ENCODE measurements at places on chromosomes 16 and 17. TPM values are rescaled to one million over a fixed set of nuclear protein-coding genes. Genes with fewer than 3 reads are reported as not detected.

Gene STARD3
- total RNA-seq, result 57.0 TPM

DNA sequence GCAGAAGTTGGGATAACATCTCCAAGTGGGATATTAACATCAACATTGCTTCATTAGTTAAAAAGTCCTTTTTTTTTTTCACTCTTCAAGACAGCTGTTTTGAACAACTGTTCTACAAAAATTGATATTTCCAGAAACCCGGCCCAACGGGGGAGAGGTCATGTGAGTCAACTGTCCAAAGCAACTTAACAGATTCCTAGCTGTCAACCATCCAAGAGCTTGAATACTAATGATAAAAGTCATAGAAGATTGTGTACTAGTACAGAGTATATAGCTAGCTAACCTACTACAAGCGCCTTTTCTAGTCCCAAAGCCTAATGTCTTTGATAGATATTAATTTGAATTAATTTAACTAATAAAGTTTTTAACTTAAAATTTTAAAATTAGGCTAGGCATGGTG is 172.0 kb downstream of the CYB561 start:
- peaks cover 14% of the 10 kb centered on the region for H3K4me1 ChIP-seq
- H3K27ac ChIP-seq, result no peak overlapping the region
- no peak overlapping the region for H3K4me3 ChIP-seq
- no peaks in the 10 kb centered on the region for H3K36me3 ChIP-seq
- no peak for DNase-seq

DNA sequence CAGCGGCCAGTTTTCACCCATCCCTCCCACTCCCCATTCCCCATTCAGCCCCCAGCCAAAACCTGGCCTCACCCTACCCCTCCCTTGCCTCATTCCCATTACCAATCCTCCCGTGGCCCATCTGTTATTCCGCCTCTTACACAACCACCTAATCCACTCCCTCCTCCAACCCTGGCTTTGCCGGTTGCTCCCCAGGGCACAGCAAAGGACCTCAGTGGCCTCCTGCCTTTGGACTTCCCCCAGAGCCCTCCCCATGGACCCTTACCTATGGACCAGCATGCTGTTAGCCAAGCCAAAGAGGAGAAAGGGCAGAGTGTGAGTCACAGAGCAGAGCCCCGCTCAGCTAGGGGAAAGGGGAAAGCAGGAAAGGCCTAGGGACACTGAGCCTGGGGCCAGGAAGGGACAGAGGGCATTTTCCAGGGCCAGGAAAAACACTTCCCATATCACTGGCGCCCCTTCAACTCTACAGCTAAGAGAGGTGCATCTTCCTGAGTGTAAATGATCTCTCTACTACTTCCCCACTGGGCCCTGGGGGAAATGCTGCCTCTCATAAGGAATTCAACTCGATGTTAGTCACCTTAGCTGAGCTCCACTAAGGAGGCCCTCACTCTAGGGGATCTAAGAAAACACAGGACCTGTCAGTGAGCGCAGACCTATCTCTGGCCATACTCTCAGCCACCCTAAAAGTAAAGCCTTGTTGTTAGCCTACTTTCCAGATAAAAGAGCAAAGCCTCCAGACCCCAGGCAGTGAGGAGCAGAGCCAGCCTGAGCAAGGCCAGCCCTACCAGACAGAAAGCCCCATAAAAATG is 10.6 kb downstream of the PEMT start:
- peak overlapping the region; percentile 78 for H3K27ac ChIP-seq
- no peak overlapping the region for H3K4me3 ChIP-seq
- no peaks in the 10 kb centered on the region for H3K36me3 ChIP-seq
- no peaks in the 10 kb centered on the region for H3K27me3 ChIP-seq

DNA sequence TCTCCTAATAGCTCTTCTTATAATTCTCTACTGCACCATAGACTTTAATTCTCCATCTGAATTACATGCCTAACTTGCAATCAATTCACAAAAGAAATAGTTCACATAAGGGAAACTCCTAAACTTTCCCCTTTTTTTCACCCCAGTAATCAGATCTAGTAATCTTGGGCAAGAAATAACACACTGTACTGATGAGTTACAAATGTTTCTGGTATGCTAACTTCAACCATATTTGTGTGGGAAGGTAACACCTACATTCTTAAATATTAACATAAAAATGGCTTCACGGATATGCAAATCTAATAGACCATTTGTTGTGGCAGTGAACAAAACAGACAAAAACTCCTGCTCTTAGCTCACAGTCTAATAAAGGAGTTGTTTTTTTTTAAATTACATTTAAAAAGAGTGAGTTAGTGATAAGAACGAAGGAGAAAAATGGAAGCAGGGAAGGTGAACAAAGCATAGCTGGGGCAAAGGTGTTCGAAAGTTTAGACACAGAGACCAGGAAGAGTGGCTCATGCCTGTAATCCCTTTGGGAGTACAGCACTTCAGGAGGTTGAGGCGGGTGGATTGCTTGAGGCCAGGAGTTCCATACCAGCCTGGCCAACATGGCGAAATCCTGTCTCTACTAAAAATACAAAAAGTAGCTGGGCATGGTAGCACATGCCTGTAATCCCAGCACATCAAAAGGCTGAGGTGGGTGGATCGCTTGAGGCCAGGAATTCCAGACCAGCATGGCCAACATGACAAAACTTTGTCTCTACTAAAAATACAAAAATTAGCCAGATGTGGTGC is 34.8 kb downstream of the CMTM3 start:
- H3K36me3 ChIP-seq, result peaks cover 5% of the 10 kb centered on the region
- H3K4me1 ChIP-seq, result peaks cover 19% of the 10 kb centered on the region
- no peak overlapping the region for H3K4me3 ChIP-seq
- H3K27me3 ChIP-seq, result no peaks in the 10 kb centered on the region
- no peak for DNase-seq
- H3K27ac ChIP-seq, result peak overlapping the region; percentile 2

GRCh38 chr17:56319531-56319930 is 166.3 kb downstream of the ANKFN1 start:
- no peak overlapping the region for H3K27ac ChIP-seq
- DNase-seq, result no peak
- peaks cover 36% of the 10 kb centered on the region for H3K27me3 ChIP-seq
- no peaks in the 10 kb centered on the region for H3K36me3 ChIP-seq
- no peak overlapping the region for H3K4me3 ChIP-seq

DNA sequence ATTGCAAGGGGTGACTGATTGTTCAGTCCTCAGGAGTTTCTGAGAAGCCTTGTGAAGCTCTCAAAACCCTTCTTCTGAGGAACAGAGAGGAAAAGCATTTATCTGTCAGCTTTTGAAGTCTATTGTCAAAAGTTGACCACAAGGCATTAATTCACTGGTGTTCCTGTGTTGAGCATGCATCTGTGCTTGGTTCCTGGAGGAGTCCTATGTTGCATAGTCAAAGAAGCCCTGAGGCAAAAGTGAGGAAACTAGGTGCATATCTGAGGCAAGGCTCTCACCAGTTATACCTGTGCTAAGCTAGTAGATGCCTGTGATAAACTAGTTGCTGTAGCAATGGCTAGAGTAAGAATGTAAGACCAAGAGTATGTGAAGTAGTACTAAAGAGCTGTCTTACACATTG is 1.8 kb upstream of the HEATR6 start:
- no peak overlapping the region for H3K27ac ChIP-seq
- H3K4me3 ChIP-seq, result no peak overlapping the region
- no peak for DNase-seq
- peaks cover 3% of the 10 kb centered on the region for H3K27me3 ChIP-seq

- DNase-seq, result no peak
- H3K4me1 ChIP-seq, result no peaks in the 10 kb centered on the region
- H3K4me3 ChIP-seq, result no peak overlapping the region
- no peak overlapping the region for H3K27ac ChIP-seq
- H3K36me3 ChIP-seq, result no peaks in the 10 kb centered on the region
Observed at GRCh38 chr16:5444189-5444588, 346.6 kb upstream of the EEF2KMT start.

DNA sequence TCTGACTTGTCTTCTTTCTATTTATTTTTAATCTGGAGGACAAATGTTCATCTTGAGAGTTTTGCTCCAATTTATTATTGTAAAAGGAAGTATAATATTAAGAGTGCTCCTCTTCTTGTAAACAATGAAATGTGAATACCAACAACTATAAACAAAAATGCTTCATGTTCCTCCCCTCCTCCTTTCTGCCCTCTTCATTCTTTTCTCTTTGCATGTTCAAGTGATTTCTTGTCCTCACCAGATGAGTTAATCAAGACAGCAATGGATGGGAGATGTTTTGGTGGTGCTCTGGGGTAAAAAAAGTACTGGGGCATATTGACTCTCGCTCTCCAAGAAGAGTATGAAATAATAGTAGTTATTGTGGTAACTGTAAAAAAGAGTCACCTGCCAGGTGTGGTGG is 24.3 kb downstream of the ITGB3 start:
- peaks cover 6% of the 10 kb centered on the region for H3K27me3 ChIP-seq
- no peak for DNase-seq

Gene FOXJ1
- 18.6 TPM for total RNA-seq

- H3K27ac ChIP-seq, result no peak overlapping the region
- DNase-seq, result no peak
- H3K4me1 ChIP-seq, result peaks cover 9% of the 10 kb centered on the region
- no peaks in the 10 kb centered on the region for H3K27me3 ChIP-seq
- H3K36me3 ChIP-seq, result peaks cover 2% of the 10 kb centered on the region
Observed at GRCh38 chr17:16463358-16464302, 28.4 kb downstream of the LRRC75A start.

Gene MAP2K6
- total RNA-seq, result 44.3 TPM

Gene CDH15
- total RNA-seq, result not detected

Gene NEUROD2
- not detected for total RNA-seq

DNA sequence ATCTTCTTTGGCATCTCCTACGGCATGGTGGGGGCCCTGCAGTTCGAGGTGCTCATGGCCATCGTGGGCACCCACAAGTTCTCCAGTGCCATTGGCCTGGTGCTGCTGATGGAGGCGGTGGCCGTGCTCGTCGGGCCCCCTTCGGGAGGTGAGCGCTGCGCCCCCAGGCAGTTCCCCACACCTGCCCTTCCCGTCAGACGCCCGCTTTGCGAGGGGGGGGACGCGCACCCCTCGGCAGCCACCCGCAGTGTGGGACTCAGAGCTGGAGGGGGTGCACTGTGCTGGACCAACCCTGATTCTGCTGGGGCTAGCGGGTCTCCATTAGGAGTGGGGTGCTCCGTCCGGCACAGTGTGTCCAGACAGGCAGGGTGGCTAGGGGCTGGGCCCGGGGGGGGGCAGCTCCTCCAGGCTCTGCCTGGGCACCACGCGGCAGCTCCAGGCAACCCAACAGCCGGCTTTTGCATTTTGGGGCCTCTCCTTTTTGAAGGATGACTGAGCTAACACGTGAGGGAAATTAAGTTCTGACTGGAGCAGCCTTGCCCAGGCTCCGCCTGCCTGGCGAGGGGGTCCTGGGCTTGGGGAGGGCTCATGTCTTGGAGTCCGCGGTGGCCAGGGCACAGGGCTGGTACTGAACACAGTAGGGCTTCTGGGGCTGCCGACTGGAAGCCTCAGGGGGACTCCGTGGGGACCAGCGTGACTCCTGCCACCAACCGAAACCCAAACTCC is 9.1 kb downstream of the SLC16A3 start:
- no peaks in the 10 kb centered on the region for H3K27me3 ChIP-seq
- peaks cover 6% of the 10 kb centered on the region for H3K36me3 ChIP-seq
- H3K27ac ChIP-seq, result no peak overlapping the region
- DNase-seq, result no peak
- no peak overlapping the region for H3K4me3 ChIP-seq

Gene CD300LG
- total RNA-seq, result not detected

- no peak for DNase-seq
- H3K27me3 ChIP-seq, result peaks cover 32% of the 10 kb centered on the region
- H3K27ac ChIP-seq, result no peak overlapping the region
- no peaks in the 10 kb centered on the region for H3K36me3 ChIP-seq
Observed at GRCh38 chr16:55938126-55938525, 63.0 kb upstream of the CES5A start.

Gene SSTR5
- 1.4 TPM for total RNA-seq

- H3K27me3 ChIP-seq, result peaks cover 4% of the 10 kb centered on the region
- H3K36me3 ChIP-seq, result no peaks in the 10 kb centered on the region
- H3K27ac ChIP-seq, result peak overlapping the region; percentile 97
- peaks cover 28% of the 10 kb centered on the region for H3K4me1 ChIP-seq
- H3K4me3 ChIP-seq, result no peak overlapping the region
Observed at GRCh38 chr17:78364436-78365281, 4.8 kb upstream of the SOCS3 start.

DNA sequence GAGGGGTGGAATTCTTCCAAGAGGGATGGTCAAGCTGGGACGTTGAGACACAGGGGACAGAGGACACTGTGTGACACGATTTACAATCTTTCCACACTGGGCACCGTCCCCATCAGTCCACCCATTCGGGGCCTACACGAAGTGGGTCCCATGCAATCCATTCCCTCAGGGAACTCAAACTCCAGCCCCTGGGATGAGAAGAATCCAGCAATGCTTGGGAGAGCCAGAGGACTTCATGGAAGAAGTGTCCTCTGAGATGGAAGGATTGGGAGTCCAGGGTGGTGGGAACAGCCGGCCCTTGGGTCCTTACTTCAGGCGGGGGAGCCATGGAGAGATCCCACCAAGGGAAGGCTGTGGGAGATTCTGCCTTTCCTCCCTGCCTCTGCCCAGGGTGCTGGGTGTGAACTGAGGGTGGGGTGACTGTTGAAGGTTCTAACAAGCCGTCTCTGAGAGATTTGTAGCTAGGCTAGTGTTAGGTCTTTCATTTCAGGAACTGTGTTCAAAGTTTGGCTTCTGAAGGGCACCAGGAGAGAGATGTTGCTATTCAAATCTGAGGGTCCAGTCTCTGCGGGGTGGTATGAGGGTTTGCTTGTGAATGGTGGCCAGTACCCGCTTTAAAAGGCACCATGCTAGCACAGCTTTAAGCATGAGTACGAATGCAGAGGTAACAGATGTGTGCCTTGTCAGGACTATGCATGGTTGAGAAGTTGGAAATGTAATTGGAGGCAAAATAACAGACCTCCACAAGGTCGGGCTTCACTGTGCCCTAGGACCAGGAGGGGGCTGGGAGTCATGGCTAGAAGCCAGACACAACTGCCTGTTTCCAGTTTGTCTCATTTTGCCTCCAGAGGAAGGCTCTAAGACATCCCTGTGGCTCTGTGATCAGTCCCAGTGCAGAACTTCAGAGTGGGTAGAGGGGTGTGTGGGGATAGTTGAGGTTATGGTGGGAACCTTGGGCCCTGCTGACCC is 1.9 kb downstream of the ATP1B2 start:
- no peak overlapping the region for H3K27ac ChIP-seq
- DNase-seq, result no peak
- peaks cover 61% of the 10 kb centered on the region for H3K27me3 ChIP-seq
- peak overlapping the region; percentile 66 for H3K4me3 ChIP-seq
- H3K36me3 ChIP-seq, result no peaks in the 10 kb centered on the region
- H3K4me1 ChIP-seq, result peaks cover 17% of the 10 kb centered on the region

DNA sequence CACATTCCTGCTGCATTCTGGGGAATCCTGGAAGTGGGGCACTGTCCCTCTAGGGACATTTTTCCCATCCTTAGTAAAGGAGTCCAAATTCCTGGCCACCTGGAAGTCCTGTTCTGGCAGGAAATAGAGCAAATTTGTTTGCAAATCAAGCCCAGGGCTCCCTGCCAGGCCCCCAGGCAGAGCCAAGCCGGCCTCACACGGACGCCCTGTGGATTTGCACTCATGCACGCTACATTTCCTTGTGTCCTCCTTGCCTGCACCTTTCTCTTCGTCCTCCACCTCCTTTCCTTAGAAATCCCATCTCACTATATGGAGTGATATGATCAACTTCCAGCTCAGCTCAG is 7.0 kb upstream of the CALB2 start:
- no peak for DNase-seq
- H3K4me3 ChIP-seq, result no peak overlapping the region
- no peaks in the 10 kb centered on the region for H3K36me3 ChIP-seq
- peaks cover 44% of the 10 kb centered on the region for H3K27me3 ChIP-seq
- no peak overlapping the region for H3K27ac ChIP-seq

- no peak overlapping the region for H3K4me3 ChIP-seq
- H3K36me3 ChIP-seq, result peaks cover 3% of the 10 kb centered on the region
- no peak for DNase-seq
- no peaks in the 10 kb centered on the region for H3K27me3 ChIP-seq
- H3K27ac ChIP-seq, result no peak overlapping the region
Observed at GRCh38 chr17:17975436-17975835, 2.8 kb downstream of the DRC3 start.
